Stimulated activated CD4-positive, alpha-beta T cell treated with anti-CD3 and anti-CD28 coated beads, Interleukin-2, amount 100 ng/mL, for 24 hours (primary cell): ENCODE measurements at places on chromosomes 2 and 18.
A peak's percentile ranks its signal among the peaks of the same experiment; 100 is the strongest.

DNA sequence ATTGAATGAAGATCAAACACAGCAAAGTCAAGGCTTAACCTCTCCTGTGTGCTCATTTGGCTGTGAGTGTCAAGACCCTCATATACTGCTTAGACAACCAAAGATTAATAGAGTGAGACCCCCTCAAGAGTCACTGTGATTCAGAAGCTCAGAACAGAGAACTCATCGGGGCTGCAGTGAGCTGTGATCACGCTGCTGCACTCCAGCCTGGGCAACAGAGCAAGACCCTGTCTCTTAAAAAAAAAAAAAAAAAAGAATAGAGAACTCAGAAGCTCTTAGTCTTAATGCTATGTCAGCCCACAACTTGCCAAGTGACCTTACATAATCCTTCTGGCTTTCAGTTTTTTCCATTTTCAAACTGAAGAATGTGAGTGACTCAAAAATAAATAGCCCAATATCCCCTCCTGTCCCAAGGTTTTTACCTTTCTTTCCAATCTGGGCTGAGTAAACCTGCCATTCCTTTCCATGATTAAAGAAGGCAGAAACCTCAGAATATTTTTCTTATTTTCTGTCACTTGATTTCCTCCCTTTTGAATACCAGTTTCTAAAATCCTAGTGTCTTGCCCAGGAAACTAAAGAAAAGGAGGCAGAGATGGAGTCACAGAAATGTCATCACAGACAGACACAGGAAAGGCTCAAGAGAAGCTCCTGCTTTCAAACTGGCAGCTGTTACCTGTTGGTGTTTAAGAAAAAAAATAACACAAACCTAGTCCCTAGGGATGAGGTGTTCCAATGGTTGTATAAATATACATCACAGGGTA lies 102.4 kb downstream of the CACNB4 start:
- no peak for DNase-seq

GRCh38 chr2:188495969-188496431 lies 204.3 kb downstream of the GULP1 start:
- no peak for DNase-seq

DNA sequence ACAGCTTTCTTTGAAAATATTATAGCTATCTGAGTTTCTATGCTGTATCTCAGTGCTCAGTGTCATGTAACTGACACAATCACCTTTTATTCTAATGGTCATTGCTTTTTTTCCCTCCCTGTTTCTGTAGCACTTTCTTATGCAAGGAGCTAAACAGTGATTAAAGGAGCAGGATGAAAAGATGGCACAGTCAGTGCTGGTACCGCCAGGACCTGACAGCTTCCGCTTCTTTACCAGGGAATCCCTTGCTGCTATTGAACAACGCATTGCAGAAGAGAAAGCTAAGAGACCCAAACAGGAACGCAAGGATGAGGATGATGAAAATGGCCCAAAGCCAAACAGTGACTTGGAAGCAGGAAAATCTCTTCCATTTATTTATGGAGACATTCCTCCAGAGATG lies 56.4 kb downstream of the SCN2A start:
- DNase-seq: no peak

- DNase-seq: no peak
These were observed 11.1 kb upstream of the KCMF1 start for GRCh38 chr2:84959566-84960506.

GRCh38 chr18:27966881-27967280 lies 210.0 kb downstream of the CDH2 start:
- DNase-seq: no peak

DNA sequence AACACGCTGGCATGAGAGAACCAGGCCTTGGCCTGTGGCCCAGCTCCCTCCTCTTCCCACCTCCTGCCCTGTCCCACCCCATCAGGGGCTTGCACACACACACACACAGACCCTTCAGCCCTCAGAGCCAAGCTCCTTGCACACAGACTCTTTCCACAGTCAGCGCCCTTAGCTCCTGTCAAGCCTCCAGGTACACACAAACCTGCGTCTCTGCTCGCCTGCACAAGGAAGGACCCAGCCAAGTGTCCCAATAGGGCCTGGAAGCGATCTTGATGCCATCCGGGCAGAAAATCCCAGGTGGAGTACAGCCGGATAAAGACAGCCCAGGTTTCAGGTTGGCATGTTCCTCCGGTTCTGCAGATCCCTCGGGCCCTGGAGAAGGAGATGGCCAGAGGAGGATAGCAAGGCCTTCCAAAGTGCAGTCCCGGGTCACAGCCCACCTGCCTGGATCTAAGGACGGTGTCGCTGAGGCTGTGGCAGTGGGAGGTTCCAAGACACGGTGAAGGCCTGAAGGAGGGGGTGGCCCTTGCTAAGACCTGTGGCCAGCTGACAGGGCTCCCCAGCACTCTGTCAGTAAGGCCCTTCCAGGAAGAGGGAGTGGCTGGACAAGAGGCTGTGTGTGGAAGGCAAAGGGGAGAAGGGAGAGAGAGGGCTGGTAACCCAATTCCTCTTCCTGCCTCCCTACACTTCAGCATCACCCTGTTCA lies 18.5 kb upstream of the STEAP3 start:
- no peak for DNase-seq

DNA sequence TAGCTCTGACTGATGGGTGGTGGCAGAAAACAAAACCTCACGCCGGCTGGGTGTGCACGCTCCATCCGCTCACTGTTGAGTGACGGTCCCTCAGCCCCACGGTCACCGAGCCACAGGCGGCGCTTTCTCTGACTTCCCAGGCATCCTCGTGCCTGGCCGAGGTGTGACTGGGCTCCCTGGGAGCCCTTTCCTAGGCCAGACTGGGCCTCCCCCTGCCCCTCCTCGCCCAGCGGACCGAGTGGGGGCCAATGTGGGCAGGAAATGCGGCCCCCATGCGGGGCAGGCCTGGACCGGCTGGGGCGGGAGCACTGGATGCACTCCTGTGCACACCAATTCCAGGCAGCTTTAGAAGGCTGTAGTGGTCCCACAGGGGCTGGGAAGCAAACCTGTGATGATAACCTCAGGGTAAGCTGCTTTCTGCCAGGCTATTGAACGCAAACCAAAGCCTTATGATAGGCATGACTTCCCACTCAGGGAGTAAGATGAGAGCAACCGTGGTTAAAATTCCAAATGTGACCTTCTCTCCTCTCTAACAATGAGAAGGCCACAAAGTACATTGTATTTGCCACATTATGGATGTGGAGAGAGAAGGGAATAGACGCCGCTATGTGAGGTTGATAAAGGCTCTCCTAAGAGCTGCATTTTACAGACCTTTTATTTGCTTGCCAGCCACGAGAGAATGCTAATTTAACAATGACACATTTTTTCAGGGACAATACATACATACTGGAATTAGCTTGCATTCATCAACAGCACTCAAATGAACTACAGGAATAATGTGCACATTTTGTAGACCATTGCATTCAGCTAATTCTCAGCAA lies 83.9 kb upstream of the PGAP1 start:
- no peak for DNase-seq

DNA sequence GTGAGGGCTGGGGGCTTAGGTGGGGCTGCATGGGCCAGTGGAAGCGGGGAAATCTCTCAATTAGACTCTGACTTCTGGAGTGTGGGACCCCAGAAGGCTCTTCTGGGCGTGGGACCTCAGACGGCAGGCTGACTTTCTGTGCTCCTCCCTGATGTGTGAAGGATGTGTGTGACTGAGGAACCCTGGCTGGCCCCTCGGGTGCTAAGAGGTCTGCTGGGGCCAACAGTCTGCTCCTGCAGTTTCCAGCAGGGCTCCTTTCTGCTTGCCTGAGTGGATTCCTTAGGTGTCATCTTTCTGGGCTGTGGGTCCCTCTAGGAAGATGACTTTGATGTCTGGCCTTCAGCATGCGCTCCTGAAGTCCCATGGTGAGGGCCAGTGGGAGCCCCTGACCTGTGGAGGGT lies 167.5 kb downstream of the DYSF start:
- DNase-seq: no peak

- no peak for DNase-seq
These were observed 80.4 kb downstream of the SGPP2 start for GRCh38 chr2:222504719-222505118.

GRCh38 chr18:10822456-10822855 lies 296.6 kb downstream of the NAPG start:
- no peak for DNase-seq

DNA sequence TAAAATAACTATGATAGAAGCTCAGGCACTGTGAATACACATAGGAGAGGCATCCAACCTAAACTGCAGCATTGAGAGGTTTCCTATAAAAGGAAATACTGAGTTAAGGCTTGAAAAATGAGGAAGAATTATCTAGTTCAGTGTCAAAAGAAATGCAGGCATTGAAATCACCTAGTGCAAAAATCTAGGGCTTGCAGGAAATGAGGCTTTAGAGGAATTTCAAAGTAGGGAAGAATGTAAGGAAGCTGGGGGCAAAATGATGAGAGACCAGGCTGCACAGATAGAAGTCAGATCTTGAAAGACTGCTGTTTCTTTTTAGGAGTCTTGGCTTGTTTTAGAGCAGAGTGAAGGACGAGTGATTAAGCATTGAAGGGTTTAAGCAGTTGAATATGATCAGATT lies 28.1 kb upstream of the SCYGR2 start:
- no peak for DNase-seq

- DNase-seq: no peak
These were observed 47.9 kb upstream of the ITGAV start for GRCh38 chr2:186542002-186542401.

DNA sequence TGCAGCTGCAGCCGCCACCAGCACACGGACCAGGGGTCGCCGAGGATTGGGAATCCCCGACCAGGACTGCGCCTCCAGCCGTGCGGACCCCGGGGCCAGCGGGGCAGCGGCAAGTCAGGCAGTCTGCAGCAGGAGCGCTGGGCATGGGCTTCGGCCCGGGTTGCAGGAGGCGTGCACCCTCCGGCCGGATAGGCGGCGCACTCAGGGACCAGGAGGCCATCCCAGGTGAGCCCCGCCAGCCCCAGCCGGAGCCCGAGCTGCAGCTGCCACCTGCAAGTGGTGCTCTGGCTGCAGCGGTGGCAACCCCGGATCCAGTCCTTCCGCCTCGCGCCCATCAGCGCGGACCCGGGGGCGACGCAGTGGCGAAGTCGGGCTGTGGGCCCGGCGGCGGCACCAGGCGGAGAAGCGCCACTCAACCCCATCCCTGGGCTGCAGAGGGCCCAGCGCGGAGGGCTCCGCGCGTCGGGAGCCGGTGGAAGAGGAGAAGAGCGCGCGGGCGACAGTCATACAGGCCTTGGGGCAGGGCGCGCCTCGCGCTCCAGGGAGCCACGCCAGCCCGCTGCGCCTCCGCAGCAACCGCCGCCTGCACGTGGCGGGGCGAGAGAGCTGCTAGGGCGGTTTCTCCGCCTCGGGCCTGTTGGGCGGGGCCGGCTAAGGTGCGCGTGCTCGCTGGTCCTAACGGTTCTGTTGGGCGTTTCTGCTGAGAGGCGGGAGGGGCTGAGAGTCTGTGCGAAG lies 73.8 kb downstream of the RPIA start:
- peak; percentile 71 for DNase-seq

DNA sequence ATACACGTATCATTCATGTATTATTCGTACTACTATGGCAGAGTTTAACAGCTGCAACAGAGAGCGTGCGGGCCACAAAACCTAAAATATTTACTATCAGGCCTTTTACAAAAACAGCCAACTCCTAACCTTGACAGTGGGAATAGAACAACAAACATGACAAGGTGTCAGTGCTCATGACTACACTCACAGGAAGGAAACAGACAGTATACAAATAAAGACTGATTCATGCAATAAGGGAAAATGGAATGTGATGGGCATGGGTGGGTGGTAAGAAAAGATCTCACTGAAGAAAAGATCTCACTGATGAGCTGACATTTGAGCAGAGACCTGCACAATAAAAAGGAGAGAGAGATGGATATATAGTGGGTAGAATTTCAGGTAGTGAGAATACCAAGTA lies 347.8 kb downstream of the ALK start:
- no peak for DNase-seq

GRCh38 chr2:109006971-109007370 lies 18.0 kb upstream of the EDAR start:
- no peak for DNase-seq

- no peak for DNase-seq
These were observed 3.0 kb downstream of the POU3F3 start for GRCh38 chr2:104856973-104857261.

DNA sequence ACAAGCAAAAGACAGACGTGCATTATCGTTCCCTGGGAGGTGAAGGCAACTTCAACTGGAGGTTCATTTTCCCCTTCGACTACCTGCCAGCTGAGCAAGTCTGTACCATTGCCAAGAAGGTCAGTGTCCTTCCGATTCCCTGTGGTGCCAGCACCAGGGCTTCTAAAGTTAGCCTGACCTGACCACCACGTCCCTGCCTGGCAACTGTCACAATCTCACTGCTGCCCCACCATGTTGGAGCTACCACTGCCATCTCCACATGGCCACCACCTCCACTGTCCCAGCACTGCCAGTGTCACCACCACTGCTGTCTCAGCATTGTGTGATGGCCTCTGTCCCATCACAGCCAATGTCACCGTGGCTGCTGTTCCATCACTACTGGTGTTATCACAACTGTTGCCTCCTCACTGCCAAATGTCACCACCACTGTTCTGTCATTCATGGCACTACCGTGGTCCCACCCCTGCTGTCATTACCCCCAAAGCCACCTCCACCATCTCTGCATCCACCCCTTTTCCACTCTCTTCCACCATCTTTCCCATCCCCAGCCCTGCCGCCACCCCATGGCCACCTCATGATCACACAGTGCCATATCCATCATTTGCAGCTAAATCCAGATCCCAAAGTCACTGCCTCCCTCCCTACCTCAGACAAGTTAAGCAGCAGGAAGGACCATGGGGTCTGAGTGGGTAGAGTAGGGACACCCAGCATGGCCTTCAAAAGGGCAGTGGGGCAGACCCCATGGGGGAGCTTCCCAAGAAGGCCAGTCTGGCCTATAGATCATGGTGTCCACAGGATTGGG lies 216.5 kb downstream of the DYSF start:
- DNase-seq: no peak

DNA sequence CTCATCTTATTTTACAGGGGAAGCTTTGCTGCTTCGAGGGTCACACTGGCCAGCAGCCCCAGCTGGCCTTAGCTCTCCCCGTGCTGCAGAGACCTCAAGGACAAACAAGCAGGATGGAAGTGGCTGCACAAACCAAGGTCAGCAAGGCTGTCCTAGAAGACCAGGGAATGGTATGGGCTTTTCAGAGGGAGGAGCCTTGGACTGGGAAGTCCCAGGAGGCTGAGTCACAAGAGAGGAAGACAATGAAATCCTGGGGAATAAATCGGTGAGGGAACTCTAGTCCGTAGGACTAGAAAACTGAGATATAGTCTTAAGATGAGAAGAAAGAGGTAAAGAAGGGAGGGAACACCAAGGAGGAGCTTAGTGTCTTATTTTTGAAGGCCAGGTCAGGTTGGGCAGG lies 15.7 kb downstream of the CREG2 start:
- no peak for DNase-seq

GRCh38 chr18:57585855-57586250 lies 649 bp downstream of the FECH start:
- no peak for DNase-seq

GRCh38 chr18:58928386-58928785 lies 63.7 kb downstream of the ZNF532 start:
- no peak for DNase-seq

DNA sequence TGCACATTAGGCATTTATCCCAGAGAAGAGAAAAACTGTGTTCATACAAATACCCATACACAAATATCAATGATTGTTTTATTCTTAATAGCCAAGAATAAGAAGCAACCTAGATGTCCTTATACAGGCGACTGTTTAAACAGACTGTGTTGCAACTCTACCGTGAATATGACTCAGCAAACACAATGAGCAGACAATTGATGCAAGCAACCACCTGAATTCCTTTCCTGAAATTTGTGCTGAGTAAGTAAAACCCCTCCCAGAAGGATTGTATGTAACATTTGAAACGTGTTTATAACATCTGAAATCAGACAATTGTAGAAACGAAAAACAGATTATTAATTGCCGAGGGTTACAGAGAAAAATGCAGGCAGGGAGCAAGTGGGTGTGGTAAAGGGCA lies 621.9 kb upstream of the SOX11 start:
- DNase-seq: no peak
